ENCODE measurements at places on chromosomes 4 and X.
A peak's percentile ranks its signal among the peaks of the same experiment; 100 is the strongest.

GRCh38 chr4:182716192-182716591 lies 201.0 kb downstream of the DCTD start:
- DNase-seq: no peak

GRCh38 chrX:3119376-3119775 lies 78.1 kb downstream of the ARSF start:
- no peak for DNase-seq

DNA sequence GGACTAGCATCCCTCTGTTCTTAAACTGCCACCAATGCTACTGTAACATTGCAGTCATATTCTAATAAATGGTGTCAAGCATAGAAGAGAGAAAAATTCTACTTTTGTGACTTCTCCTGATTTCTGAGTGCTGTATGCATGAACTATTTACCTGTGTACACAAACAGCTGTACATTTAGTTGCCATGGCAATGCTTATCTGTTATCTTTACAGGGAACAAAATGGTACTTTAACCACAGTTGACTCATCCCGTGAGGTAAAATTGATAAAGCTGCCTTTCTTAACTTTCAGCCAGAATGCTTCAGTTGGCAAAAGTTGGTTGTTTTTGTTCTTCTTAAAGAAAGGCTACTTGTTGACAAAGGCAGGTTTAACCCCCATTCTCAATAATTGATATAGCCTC lies 587.5 kb upstream of the MAGEB2 start:
- DNase-seq: no peak

DNA sequence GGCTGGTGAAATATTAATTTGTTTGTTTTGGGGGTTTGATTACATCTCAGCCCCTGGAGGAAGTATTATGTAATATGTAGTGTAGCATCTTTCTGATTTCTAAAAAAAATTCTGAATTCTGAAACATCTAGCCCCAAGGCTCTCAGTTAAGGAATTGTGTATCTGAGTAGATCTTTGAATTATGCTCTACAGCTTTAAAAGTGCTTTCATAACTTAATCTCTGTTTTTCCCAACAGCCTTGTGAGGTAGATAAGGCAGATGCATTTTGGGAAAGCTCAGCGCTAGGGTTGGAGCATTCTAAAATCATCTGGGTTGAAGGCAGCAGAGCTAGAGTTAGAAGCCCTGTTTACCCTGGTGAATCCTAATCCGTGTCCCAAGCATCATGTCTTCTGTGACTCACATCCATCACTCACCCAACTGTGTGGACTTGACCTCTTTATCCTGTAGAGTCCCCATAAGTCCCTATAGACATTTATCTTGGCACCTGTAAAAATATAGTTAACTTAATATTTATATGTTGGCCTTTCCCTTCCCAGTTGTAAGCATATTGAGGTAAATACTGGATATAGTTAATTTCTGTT lies 49.8 kb downstream of the FNIP2 start:
- no peak for DNase-seq

- DNase-seq: peak; percentile 18
Measured at GRCh38 chrX:129743821-129744220, 5.0 kb downstream of the XPNPEP2 start.

DNA sequence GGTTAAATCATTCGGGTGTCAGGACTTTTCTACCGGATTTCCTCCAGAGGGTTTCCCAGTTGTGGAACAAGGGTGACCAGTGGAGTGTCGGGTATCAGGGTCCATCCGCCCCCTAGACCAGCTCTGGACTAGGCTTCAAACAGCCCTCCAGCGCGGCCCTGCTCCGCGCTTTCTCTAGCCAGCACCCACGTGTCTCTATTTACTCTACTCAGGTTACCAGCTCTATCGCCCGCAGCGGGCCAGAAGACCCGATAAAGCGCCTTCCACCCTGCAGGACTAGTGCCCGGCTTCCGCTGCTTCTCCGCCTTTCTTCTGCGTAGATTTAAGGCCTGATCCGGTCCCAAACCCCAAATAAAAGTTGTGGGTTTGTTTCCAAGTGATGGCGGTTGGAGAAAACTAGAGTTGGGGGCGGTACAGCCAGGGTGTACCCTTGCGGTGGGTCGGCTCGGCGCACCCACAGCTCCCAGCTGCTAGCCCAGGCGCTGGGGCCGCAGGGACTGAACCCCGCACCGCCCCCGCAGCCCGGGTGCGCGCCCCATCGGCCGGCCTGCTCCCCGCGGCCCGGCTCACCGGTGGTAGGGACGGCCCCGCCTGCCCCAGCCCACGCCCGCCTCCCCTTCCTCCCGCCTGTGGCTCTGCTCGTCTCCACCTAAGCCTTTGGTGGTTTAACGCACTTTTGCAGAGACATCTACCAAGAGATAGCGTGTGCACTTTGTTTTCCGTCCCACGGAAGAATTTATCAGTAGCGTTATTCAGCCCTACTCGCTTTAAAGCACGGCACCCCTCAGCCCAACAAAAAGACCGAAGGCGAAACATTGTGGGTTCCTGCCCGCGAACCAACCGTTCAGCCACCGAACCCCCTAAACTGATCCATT lies 2.1 kb downstream of the LEF1 start:
- DNase-seq: peak; percentile 84

DNA sequence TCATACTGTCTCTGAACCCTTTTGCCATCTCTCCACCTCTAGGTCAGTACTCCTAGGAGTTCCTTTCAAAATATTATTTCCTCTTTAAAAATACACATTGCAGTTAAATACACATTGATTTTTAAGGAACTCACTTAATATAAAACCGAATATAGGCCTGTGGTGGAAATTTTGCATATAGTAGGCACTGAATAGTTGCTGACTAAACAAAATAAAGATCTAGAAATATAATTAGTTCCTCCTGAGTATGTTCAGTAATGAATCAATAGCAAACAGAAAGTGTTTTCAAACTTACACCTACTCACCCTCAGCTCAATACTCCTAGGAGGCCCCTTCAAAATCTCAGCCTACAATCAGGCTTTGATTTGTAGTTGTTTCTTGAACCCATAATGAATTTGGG lies 61.5 kb downstream of the IGSF1 start:
- no peak for DNase-seq

DNA sequence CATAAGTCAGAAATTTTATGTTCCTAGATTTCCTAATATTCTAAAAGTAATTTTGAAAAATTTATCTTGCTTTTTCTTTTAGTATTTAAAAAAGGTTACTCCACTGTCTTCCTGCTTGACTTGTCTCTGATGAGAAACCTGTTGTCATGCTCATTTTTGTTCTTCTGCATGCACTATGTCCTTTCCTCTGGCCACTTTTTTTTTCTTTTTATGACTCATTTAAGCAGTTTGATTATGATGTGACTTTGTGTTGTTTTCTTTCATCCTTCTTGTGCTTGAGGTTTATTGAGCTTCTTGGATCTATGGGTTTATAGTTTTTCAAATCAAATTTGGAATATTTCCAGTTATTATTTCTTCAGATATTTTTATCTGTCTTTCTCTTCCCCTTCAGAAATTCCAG lies 12.0 kb upstream of the UFSP2 start:
- DNase-seq: no peak

GRCh38 chrX:134732676-134733075 lies 74.4 kb upstream of the PLAC1 start:
- no peak for DNase-seq

- no peak for DNase-seq
Measured at GRCh38 chr4:188032583-188032982, 37.0 kb downstream of the ZFP42 start.

GRCh38 chr4:155408796-155409195 lies 32.0 kb upstream of the MAP9 start:
- no peak for DNase-seq

- DNase-seq: no peak
Measured at GRCh38 chrX:120200851-120201250, 42.4 kb downstream of the RHOXF2 start.

GRCh38 chrX:77014377-77015372 lies 432.5 kb upstream of the FGF16 start:
- no peak for DNase-seq

- no peak for DNase-seq
Measured at GRCh38 chrX:136781180-136781797, 557 bp upstream of the ARHGEF6 start.

GRCh38 chr4:182212211-182212761 lies 30.9 kb upstream of the TENM3 start:
- no peak for DNase-seq

- no peak for DNase-seq
Measured at GRCh38 chr4:158513256-158513655, 8.4 kb upstream of the RXFP1 start.

- no peak for DNase-seq
Measured at GRCh38 chrX:7815166-7815805, 27.7 kb upstream of the VCX start.

DNA sequence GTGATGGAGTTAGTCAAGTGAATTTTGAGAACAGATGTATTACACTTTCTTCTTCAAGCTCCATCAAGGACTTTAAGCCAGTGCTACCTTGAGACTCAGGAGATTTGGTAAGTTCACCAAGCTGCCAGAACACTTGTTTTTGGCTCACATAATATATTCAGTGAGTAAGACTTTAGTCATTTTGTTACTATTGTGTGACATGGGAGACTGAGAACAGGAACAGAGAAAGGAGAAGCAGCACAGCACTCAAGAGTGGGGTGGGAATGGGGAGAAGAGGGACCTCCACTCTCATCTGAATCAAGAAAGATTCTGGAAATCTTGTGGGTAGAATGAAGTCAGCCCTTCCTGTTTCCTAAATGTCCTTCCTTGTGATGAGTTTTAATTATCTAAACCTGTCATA lies 87.3 kb upstream of the TET2 start:
- no peak for DNase-seq

GRCh38 chr4:46393606-46394005 lies 3.7 kb upstream of the GABRA2 start:
- DNase-seq: no peak

GRCh38 chrX:32708542-32708941 lies 502.8 kb downstream of the DMD start:
- DNase-seq: no peak

DNA sequence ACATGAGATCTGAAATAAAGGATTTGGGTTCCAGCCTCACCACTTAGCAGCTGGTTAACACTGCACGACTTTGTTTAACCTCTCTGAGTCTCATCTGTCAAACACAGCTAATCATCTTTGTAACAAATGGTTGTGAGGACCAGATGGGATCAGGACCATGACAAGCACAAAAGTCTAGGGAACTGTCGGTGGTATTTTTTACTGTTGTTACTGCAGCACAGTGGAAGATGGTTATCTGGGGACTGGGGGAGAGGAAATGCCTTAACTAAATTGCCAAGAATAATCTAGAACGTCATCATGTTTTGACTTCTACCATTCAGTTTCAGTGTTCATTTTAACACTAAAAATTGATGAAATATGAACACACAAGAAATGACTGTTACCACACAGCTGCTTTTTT lies 99.5 kb downstream of the ADGRA3 start:
- DNase-seq: no peak

DNA sequence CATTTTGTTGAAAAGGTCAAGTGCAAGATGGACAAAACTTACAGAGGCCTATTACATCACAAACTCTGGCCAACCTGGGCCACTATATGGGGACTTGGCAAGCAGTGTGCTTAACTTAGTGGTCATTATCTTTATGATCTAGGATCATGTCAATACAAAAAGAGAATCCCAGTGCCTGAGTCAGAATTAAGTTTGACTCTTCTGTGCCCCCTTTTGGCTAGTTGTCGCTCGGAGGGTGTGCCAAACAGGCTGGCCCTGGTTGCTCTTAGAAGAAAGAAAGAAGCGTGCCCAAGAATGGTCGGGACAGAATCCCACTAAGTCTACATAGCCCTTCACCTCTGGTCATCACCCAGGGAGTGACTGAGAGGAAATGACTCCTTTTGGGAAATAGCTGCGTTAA lies 100.1 kb downstream of the EIF4E start:
- DNase-seq: peak; percentile 7

GRCh38 chr4:128630871-128631270 lies 178.6 kb upstream of the JADE1 start:
- no peak for DNase-seq

GRCh38 chrX:130158311-130158710 lies 7.3 kb downstream of the AIFM1 start:
- no peak for DNase-seq

DNA sequence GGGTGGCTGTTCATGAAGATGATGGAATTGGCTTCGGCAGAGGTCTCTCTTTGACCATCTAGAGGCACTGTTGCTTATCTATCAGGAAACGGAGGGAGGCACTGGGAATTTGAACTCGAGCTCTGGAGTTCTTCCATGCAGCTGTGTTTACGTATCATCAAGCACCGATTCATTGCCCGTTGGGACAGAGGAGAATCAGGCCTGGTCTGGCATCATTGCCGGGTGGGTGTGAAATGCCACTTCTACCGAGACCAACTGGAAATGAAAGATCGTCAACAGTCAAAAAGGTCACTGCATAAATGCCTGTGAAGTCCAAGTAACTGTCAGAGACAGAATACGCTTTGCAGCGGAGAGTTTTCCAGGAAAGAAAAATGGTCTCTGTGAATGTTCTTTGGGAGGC lies 166.9 kb downstream of the ASMT start:
- no peak for DNase-seq

GRCh38 chr4:112038861-112039260 lies 106.4 kb upstream of the FAM241A start:
- DNase-seq: no peak

DNA sequence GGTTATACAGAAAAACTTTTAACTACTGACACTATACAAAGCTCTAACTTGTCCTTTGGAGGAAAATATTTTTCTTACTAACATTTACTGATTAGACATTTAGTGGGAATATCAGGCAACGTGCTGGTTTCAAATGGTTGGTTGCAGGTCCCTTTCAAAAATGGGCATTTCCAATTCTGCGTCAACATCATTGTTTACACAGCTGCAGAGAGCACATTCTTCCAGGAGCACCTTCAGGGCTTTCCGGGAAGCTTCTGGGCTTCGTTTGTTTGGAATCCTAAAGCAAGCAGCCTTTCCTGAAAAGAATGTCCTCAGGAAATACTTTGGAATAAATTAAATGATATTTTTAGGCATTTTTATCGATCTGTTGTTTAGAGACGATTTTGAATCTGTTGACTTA lies 289.7 kb downstream of the TRIML1 start:
- DNase-seq: no peak

DNA sequence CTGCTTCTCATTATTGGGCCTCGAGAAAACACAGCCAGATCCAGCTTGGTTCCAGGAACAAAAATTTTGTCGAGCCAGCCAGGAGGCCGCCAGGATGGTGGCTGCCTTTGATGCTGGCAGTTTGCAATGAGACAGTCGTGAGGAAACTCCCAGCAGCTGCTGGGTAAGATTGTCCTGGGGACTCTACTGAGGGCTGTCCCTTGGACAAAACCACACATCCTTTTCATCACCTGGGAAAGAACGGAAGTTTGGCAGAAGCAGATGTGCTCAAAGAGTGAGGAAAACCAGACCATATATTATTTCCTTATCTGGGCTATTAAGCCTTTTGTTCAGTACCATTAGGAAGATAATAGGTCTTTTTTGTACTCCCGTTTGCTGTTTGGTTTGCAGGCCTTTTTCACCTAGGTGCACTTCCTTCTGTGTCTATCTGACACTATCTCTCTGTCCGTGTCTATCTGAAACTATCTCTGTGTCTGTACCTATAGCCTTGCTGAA lies 13.4 kb upstream of the PAPSS1 start:
- DNase-seq: no peak

DNA sequence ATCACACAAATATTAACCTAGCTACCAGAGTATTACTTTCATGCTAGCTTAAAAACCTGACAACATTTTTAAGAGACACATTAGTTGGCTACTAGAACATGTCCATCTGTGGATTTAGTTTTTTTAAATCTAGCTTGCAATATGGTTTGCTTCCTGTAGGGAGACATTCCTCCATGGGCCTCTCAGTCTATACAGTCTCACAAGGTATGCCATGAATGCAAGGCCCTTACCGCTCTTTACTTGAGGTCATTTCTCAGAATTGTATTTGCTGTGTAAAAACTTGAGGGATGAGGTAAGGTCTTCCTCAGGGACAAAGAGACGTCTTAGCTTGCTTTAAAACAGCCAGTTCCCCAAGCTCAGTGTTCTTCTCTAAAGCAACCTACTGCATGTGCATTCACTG lies 26.9 kb downstream of the UBA6 start:
- DNase-seq: no peak
